MG63 (cell line): ENCODE measurements at places on chromosomes 2 and 18. TPM values are rescaled to one million over a fixed set of nuclear protein-coding genes. Genes with fewer than 3 reads are reported as not detected.

The SLC23A3 gene
- total RNA-seq = not detected in 2 replicates

The ALK gene
- total RNA-seq = not detected in 2 replicates

The LINC00305 gene
- total RNA-seq = not detected in 2 replicates

The GNAL gene
- total RNA-seq = 0.76 and 2.7 TPM in 2 replicates

The DYNAP gene
- total RNA-seq = not detected in 2 replicates

The OXER1 gene
- not detected in 2 replicates for total RNA-seq

The PNO1 gene
- 34.0 and 38.3 TPM in 2 replicates for total RNA-seq

The BOLL gene
- not detected in 2 replicates for total RNA-seq

The CHRNG gene
- total RNA-seq = not detected in 2 replicates

The SLC4A5 gene
- total RNA-seq = under 0.01 TPM in 1 of 2 replicates, not detected in the other

GRCh38 chr2:184729581-184729980 lies 131.3 kb downstream of the ZNF804A start:
- no peak for DNase-seq

GRCh38 chr18:59885579-59886163 lies 14.1 kb upstream of the PMAIP1 start:
- DNase-seq = peak; percentile 55

DNA sequence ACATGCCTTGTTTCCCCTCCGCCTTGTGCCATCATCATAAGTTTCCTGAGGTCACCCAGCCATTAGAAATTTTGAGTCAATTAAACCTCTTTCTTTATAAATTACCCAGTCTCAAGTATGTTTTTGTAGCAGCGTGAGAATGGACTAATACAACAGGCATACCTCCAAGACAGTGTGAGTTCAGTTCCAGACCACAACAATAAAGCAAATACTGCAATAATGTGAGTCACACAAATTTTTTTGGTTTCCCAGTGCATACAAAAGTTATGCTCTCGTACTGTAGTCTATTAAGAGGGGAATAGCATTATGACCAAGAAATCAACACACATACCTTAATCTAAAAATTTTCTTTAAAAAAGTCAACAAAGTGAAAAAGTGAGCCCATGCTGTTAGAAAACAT lies 217.2 kb downstream of the NR4A2 start:
- no peak for DNase-seq

- no peak for DNase-seq
These were observed 199.6 kb downstream of the PHLPP1 start for GRCh38 chr18:62914871-62915392.

DNA sequence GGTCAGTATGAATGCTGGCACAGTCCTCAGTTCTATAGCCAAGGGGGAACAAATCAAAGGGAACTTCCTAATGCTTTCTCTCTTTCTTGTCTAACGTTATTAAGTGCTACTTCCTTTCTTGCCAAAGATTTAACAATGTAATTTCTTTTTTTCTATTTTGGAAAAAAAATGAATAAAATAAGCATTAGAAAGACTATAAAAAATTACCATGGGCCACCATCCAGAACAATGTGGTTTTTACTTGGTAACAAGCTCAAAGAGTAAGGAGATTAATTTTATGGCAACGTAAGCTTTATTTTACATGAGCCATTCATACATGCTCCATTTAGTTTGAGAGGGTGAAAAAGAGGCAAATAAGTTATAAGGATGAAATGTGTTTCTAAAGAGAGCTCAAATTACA lies 40.1 kb downstream of the SERPINE2 start:
- DNase-seq = no peak

GRCh38 chr2:38621018-38621417 lies 18.3 kb upstream of the HNRNPLL start:
- DNase-seq = no peak

- DNase-seq = no peak
These were observed 88.0 kb upstream of the NFU1 start for GRCh38 chr2:69525261-69525660.

DNA sequence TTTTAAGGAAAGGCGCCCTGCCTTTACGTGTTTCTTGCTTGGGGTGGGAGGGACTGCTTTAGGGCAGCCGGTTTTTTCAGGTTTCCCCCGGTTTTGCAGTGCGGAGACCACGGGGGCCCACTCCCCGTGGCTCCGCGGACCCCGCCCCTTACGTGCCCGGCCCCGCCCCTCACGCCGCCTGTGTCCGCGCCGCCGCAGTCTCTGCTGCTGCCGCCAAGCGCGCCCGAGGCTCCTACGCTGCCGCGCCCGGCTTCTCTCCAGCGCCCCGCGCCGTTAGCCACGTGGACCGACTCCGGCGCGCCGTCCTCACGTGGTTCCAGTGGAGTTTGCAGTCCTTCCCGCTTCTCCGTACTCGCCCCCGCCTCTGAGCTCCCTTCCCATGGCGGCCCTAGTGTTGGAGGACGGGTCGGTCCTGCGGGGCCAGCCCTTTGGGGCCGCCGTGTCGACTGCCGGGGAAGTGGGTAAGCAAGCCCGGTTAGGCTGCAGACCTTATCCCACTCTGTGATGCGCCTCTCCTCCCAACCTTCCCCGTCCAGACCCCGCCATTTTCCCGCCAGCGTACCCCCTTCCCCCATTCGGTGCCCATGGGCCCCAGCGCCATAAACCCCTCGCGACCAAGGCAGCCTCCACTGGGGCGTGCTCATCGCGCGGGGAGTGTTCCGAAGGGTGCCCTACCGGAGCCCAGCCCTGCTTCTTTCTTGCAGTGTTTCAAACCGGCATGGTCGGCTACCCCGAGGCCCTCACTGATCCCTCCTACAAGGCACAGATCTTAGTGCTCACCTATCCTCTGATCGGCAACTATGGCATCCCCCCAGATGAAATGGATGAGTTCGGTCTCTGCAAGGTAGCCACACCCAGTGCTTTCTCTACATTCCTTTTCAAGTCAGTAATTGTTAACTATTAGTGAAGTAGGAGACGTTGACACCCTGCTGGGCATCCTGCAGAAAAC lies at the start of gene CAD:
CAD (plus strand) TSS at position 197 of the 949 bp plus-strand sequence; CDS start at position 380, 183 bp downstream.
- peak; percentile 90 for DNase-seq

DNA sequence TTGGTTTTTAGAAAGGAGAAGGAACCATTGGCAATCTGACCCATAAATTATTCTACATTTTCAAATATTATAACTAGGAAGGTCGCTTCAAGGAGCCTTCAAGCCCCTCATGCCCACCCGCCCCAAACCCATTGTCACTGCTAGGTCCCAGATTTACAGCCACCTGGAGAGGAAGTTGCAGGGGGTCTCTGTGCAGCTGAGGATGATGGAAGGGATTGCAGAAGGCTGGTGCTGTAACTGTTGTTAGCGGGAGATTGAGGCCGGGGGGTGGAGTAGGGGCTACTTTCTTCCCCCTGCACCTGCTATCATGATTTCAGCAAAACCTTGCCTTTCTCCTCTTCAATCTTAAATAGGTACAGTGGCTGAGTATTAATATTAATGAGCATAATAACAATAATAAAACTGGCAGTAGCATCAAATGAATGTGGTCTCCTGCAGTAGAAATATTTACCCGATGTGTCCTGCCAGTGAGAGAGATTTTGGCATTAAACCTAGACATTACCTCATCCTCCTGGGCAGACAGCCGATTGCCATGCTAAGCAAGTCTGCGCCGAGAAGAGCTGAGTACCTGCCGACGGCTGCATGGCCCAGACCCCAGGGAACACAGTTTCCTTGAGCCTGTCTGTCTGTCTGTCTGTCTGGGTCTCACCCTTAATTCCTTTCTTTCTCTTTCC lies 225.4 kb downstream of the FAM210A start:
- peak; percentile 66 for DNase-seq
